ENCODE measurements at places on chromosomes 5 and 9. TPM values are rescaled to one million over a fixed set of nuclear protein-coding genes. Genes with fewer than 3 reads are reported as not detected.

- no peak for DNase-seq
Measured at GRCh38 chr9:136242918-136243525, 2.6 kb downstream of the QSOX2 start.

DNA sequence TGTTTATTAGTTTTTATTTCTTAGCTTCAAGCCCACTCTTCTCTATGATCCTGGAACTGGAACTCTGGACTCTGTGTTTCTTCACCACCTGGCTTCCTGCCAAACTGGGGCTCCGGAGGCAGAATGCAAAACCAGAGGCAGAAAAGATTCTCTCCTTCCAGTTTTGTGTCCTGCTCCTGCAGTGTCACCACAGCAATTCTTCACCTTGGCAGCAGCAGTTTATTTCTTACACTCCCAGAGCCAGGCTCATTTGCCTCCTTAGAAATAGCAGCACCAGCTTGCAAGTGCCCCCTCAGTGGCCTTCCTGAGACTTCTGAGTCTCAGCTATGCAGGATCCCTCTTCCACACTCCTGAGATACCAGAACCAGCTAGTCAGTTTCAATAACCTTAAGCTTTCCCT lies 26.7 kb upstream of the CAMK4 start:
- DNase-seq: peak; percentile 8

Gene GRIA1
- polyA plus RNA-seq: 1.3 TPM

DNA sequence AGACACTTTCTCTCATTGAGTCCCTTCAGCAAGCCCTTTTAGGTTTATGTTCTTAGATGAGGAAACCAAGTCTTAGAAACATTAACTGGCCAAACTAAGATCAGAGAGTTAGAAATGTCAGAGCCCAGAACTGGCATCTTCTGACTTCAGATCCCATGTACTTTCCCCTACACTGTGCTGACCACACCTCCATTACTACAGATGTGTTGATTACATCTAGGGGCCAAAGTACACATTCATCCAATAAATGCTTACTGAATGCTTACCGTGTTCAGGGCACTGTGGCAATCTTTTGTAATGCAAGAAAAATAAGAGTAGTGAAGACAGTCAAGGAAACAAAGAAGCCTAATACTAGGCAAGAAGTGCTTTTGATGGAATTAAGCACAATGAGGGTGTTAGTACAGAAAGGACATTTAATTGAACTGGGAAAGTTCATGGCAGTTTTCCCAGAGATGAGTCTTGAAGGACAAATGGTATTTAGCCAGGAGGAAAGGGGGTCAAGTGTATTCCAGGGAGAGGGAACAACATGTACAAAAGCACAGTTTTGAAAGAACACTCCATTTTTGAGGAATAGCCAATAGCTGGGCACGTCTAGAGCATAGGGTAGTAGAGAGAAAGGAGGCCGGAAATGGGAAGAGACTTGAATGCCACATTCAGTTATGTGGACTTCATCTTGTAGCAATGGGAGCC lies 89.7 kb upstream of the CDKN2B start:
- no peak for DNase-seq

Gene SLC23A1
- 0.54 TPM for polyA plus RNA-seq

DNA sequence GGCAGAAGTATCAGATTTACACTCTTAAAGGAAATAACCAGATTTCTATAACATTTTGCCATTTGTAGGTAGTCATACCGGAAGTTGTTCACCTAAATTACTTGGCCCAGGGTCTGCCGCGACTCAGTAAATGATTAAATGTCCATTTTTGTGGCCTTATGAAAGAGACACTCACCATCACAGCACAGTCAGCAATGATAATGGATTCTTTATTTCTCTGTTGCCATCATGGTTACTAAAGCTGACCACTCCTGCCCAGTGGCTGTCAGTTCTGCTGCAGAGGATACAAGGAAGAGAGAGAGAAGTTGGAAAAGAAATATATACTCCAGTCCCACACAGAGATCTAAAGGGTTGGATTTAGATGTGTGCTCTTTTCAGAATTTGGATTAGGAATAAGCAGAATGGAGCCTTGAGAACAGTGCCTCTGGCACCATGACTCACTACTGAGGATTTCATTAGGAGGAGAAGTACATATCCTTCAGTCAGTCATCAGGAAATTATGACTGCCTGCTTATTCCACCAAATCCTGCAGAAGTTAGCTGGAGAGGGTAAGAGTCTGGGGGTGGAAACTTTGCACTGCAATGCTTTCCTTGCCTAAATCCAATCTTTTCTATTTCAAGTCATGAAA lies 72.8 kb upstream of the EFNA5 start:
- DNase-seq: no peak

Gene LRRC26
- polyA plus RNA-seq: not detected

Gene PCDHGA9
- 3.4 TPM for polyA plus RNA-seq

GRCh38 chr5:76403766-76404222 lies 709 bp downstream of the IQGAP2 start:
- peak; percentile 80 for DNase-seq

DNA sequence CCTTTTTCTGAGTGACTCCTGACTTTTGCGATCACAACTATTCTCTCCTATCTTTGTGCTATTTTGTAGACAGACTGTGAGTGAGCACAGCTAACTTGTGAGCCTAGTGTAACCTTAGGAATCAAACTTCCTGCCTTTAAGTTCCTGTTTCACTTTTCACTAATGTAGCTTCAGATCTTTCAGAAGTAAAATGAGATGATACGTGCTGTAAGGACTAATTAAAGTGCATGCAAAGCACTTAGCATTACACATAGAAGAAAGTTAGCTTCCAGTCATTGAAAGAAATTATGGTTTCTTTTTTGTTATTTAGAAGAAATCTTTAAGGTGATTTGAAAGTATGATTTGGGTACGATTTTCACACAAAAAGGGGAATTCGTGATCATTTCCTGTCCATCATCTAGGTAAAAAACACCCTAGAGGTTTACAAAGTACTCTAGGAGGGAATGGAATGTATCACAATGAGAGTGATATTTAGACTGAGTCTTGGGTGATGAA lies 122.7 kb downstream of the ST8SIA4 start:
- DNase-seq: no peak

- DNase-seq: no peak
Measured at GRCh38 chr9:19631181-19631580, 157.7 kb downstream of the SLC24A2 start.

DNA sequence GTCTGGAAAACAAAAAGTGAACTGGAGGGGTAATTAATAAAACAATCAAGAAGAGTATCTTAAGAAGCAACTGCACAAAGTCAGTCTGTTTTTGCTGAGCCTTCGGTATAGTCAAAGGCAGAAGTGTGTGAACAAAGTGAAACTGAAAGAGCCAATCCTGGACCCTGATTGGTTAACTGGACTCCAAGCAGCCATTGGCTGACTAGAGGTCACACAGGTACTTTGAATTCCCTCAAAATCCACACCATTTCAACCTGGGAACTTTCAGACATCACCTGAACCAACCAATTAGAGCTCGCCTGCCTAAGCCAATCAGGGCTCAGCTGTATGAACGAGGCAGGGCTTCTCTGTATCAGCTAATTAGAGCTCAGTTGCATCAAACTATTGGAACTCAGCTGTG lies 286.7 kb downstream of the TLE4 start:
- DNase-seq: no peak

DNA sequence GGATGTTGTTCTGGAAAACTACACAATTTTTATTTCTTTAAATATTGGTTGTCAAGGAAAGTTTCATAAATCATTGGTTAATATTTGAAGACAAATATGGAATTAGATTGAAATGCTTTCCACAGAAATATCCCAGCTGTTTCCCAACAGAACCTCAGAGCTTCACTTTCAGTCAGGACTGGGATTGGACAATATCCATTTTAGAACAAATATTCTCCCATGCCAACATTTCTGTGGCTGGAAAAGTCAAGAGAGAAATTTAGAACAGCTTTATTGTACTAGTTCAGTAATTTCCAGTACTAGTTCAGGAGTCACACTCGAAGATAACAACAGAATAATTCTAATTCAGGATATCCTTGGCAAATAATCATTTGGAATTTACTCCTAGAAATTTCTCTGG lies 116.1 kb upstream of the TUT7 start:
- DNase-seq: no peak

Measured in muscle of back (tissue), 13 donors.